ENCODE measurements at places on chromosomes 11 and 22.

DNA sequence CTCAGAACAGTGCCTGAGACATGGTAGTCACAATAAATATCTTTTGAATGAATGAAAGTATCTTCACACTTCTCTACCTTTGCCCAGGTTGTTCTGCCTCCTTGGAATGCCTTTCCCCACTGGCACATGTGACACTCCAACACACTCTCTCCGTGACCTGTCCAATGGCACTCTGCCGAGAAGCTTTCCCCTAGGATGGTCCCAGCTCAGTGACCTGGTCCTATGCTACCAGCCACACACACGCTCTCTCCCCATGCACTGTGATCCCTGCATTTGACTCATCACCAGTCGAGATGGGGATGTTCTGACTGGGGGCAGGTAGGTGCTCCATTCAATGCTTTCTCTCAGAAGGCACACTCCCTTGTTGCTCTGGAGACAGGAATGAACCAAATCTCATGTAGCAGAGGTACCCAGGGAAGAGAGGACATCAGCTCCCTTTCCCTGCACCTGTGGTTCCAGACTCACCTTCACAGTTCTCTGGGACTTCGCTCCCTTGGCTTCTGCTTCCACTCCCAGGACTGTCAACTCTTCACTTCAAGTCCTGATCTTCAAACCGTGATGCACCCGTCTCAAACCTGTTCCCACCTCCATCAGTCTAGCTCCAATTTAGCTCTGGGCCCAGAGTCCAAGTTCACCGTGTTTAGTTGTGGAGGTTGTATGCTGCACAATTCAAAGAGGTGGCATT, 30.7 kb upstream of the LMO1 start:
- no peak for DNase-seq

- DNase-seq = no peak
These were observed 354.7 kb downstream of the LARGE1 start for GRCh38 chr22:33565580-33565995.

GRCh38 chr11:70522593-70523311, 124.4 kb downstream of the CTTN start:
- no peak for DNase-seq

DNA sequence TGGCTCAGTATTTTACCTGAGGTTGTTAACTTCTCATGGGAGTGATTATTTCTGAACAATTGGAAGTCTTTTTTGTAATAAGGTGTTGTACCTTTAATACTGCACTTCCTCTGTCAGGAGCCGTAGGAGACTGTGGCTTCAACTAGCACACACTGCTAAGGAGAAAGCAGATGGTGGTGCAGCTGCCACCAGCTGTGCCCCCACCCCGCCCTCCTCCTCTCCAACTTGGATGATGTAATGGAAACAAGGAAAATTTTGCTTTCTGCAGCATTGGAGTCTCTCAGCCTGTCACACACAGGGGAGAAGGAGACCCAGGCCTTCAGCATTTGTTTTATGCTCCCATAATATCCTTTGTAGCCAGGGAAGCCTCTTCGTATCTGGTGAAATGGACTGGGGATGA, 91.2 kb downstream of the TEAD1 start:
- peak; percentile 80 for DNase-seq

DNA sequence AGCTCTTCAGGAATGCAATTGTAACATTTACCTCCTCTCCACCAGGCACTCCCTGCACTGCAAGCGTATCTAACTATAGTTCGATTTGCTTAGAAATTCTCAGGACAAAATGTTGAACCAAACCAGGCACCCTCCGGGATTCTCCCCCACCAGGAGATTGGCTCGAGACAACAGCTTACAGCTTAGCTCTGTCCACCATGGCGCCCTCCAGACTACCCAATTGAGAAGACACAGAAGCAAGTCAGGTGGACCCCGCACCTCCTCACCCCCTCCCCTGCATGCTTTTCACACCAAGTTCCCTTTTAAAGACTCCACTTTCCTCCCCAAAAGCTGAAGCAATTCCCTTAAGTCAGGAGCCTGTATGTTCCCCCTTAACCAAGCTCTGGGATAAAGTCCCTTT, 34.7 kb upstream of the RFPL3 start:
- DNase-seq = no peak

- no peak for DNase-seq
These were observed 55.0 kb upstream of the PTH start for GRCh38 chr11:13550761-13551160.

DNA sequence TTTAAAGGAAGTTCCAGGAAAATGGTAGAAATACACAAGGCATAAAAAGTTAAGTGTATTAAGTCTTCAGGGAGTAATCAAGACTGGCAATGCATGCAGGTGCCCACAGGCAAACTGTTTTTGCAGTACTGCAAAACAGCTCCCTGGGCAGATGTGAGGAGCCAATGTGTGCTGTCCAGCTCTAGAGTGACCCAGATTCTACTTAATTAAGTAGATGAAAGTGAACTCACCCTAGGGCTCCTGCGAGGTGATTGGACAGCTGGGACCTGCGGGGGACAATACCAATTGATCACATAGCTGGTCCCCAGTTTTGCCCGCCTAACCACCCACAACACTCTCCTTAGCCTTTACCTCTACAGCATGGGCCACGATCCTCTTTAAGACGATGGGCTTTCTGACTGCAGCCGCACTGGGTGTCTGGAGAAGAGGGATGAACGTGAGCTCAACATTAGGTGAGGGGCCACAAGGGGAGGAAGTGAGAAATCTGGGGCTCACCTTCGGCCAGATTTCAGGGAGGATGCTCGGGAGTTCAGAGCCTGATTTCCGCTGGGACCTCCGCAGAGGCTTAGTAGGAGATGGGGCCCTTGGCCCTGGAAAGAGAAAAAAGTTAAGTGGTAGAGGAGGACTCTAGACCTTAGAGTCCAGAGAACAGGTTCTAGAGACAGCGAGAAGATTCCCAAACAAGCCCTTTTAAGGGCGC, 556 bp downstream of the CDCA5 start:
- no peak for DNase-seq

DNA sequence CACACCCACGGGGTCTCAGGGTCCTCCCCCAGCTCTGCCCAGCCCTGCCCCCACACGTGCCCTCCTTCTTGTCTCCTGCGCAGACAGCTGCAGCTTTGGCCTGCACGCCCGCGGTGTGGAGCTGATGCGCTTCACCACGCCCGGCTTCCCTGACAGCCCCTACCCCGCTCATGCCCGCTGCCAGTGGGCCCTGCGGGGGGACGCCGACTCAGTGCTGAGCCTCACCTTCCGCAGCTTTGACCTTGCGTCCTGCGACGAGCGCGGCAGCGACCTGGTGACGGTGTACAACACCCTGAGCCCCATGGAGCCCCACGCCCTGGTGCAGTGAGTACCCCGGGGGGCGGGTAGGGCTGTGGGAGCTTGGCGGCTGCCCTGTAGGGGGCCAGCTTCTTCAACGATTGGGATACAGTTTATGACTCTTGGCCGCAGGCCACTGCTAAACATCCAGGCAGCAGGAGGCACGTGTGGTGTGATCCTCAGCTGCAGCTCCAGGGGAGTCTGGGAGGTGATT, 30.8 kb downstream of the ST14 start:
- no peak for DNase-seq

- no peak for DNase-seq
These were observed 5.0 kb downstream of the DGKZ start for GRCh38 chr11:46352063-46352841.

DNA sequence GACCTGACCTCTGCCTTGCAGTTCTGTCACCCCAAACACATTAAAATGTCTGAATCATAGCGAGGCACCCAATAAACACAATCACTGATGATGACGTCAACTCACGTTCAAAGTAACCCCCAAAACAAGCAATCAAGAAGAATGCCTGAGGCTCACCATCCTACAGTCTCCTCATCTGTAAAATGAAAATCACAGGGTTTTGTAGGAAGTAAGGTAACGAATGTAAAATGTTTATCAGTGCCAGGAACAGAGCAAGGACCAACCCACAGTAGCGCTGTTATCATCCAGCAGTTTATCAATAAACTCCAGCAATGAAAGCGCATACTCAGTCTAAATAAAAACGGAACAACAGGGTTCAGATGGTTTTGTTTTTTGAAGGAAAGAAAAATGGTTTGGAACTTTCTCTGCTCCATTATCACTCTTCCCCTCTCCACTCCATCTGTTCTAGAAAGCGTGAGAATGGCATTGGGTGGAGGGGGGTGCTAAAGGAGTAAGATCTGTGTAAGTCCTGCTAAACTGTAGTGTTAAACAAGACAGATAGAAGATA, 110.5 kb downstream of the MICAL3 start:
- DNase-seq = no peak

GRCh38 chr11:111408789-111409727, 30.0 kb upstream of the POU2AF1 start:
- peak; percentile 72 for DNase-seq

DNA sequence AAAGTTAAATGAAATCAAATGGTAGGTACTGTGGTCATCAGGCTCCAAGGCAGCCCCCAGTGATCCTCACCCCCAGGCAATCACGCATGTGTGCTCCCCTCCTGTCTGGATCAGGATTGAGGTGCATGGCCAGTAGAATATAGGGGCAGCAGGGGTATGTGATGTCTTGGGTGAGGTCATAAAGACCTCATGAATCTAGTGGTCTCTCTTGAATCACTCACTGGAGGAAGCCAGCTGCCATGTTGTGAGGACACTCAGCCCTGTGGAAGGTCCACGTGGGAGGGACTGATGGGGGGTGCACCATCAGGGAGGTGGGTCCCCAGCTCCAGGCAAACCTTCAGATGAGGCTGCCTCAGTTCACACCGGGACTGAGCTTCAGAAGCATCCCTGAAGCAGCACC, 6.8 kb upstream of the IL17REL start:
- DNase-seq = no peak

DNA sequence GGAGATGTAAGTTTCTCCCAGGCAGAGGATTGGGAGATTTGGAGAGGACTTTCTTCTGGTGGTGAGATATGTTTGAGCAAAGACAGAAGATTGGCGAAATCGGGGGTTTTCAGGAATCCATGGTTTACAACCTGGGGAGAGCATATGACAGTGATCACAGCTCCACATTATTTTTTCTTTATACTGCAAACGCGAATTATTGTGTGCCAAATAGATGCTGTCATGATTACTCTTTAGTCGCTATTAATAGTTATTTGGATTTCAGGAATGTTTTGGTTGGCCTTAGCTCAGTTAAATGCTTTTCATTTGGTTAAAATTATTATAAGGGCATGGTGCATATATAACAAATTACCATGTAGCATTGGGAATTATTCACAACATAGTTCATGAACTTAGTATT, 15.2 kb downstream of the ATXN10 start:
- no peak for DNase-seq

DNA sequence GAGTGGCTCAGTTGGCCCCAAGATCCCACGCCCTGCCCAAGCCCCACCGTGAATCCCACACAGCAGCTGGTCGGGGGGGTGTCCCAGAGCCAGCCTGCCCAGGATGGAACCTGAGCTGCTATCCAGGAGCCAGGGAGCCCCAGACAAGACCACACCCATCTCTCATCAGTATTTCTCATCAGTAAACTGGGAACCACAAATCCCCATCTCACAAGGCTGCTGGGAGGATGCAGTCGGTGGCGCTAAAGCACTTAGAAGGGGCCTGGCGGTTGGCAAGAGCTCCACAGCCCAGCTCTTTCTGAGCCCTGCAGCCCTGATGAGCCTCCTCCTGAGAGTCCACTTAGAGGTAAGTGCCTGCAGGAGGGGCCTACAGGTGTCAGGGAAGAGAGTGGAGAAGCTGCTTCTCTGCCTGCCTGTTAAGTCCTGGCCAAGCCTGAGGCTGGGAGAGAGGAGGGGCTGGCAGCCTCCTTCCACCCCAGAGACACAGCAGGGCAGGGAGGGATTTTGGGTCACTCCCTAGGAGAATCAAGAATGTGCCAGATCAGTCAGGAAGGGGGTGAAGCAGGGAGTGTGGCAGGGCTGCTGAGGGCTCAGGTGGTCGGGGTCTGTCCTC, 6.1 kb downstream of the FADS3 start:
- DNase-seq = peak; percentile 68

DNA sequence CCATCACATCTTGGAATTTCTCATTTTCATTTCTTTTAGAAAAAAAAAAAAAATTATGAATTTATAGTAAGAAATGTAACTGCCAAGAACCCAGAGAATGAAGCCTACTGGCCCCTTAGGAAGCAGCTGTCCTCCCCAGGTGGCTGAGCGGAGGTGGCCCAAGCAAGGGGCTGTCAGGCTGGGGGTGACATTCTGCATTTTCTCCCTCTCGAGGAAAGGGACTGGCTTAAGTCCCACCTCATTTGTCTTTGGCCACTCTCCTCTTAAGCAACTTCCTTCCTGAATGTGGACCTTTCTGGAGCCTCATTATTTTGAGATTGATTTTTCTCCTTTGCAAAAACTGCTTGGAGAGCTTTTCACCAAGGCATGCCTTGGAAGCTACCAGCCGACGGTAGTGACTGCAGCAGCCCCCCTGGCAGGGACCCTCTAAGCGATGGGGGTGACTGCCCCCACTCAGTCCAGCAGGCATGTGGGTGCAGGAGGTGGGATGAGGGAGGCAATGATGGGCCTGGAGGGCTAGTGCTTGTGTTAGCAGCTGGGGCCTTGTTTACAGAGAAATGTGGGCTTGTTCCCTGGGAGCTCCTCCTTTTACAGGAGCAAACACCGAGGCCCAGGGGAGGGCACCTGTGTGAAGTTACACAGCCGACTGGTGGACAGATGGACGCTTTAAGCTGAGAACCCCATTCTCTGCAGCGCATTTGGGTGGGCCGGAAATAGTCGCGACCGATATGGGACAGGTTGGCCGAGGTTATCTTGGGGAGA, 111.7 kb downstream of the MORC2 start:
- no peak for DNase-seq

- DNase-seq = no peak
These were observed 50.1 kb downstream of the CHST1 start for GRCh38 chr11:45615182-45615792.

DNA sequence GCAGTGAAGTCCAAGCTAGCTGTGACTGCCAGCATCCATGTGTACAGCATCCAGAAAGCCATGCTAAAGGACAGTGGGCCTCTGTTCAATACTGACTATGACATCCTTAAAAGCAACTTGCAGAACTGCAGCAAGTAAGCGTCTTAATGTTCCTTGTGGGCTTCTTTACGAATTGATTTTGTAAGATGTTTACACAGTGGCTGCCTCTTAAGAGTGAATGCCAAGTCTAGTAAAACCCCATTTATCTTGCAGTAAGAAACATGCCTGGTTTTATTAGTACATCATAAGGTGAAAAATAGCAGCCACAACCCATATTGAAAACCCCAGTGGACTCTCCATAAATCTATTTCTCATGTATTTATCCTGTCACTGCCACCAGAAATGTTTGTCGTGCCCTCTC, 20.5 kb downstream of the POLD3 start:
- DNase-seq = no peak

All from LHCN-M2 (cell line).